ENCODE measurements at places on chromosomes 11 and 22.

- DNase-seq: peak; percentile 25
These were observed 40.5 kb downstream of the BRD1 start for GRCh38 chr22:49786976-49787706.

- no peak for DNase-seq
These were observed 57.6 kb downstream of the REXO2 start for GRCh38 chr11:114496915-114497314.

DNA sequence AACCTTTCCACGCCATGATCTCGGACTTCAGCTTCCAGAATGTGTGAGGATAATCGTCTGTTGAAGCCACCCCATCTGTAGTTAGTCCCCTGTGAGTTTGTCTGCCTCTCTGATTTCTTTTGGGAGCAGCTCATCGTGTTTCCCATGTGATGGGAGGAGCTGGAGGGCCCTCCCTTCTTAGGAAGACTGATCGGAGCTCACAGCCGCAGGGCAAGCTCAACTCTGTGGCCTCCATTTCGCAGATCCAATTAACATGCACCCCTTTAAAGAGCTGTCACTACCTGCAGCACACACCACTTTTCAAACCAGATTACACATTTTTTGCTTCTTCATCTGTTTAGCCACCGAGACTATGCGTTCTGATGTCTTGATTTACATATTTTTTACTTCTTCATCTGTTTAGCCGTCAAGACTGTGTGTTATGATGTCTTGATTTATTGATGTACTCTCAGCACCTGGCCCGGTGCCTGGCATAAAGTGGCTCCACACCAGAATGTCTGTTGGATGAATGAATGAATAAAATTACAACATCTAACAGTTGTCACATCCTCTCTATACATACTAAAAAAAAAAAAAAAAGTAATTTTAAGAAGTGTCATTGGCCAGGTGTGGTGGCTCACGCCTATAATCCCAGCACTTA, 14.9 kb upstream of the PPFIA1 start:
- DNase-seq: no peak

DNA sequence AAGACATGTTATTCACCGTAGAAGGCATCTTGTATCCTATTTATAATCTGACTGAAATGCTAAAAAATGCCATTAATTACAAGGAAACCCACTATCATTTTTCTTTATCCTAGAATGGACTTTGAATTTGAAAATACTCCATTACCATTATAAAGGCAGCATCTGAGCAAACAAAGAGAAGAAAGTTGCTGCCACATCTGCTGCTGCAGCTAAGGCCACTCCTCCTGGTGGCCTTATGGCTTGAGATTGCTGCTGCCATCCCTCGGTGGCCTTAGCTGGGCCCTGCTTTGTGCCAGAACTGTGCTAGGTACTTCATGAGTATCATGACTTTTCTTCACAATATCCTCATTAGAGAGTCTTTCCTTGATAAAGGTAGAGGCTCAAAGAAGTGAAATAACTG, 1210.1 kb upstream of the TENM4 start:
- DNase-seq: no peak

- DNase-seq: no peak
These were observed 32.4 kb upstream of the ETS1 start for GRCh38 chr11:128619540-128620308.

- no peak for DNase-seq
These were observed 142.4 kb upstream of the NARS2 start for GRCh38 chr11:78717041-78717440.

DNA sequence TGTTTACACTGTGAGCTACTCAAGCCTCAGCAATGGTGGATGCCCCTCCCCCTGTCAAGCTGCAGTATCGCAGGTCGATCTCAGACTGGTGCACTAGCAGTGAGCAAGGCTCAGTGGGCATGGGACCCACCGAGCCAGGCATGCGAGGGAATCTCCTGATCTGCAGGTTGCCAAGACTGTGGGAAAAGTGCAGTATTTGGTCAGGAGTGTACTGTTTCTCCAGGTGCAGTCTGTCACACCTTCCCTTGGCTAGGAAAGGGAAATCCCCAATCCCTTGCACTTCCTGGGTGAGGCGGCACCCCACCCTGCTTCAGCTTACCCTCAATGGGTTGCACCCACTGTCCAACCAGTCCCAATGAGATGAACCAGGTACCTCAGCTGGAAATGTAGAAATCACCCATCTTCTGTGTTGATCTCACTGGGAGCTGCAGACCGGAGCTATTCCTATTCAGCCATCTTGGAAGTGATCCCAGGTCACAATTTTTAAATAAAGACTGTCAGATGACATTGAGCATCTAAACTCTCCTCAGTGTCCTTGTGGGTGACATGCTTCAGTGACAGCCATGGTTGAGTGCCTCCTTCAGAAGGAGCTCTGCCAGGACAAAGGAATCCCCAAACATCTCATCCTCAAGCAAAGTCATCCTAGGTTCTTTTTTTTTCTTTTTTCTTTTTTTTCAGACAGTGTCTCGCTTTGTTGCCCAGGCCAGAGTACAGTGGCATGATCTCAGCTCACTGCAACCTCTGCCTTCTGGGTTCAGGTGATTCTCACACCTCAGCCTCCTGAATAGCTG, 10.8 kb downstream of the SLC22A24 start:
- DNase-seq: no peak

GRCh38 chr11:93663021-93663420, 1.5 kb downstream of the CEP295 start:
- no peak for DNase-seq

GRCh38 chr22:22167791-22168189, 76.8 kb upstream of the VPREB1 start:
- DNase-seq: peak; percentile 10

DNA sequence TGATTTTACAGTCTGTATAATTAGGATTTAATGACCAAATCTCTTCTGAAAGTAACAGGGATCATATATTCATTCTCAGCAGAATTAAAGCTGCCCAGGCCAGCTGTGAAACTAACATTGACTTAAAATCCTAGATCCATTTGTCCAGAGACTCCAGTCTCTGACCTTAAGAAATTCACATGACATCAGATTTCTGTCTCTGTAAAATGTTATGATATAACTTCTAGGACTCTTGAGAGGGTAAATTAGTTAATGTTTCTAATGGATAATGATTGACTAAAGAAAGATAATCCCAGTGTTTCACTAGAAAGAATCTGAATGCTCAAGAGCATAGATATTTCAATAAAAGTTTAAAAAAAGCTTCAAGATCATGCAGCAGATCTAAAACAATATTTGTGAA, 6.3 kb downstream of the NOX4 start:
- DNase-seq: no peak

- no peak for DNase-seq
These were observed 2.2 kb upstream of the NUP160 start for GRCh38 chr11:47850337-47850736.

- no peak for DNase-seq
These were observed 354.6 kb upstream of the DDI1 start for GRCh38 chr11:103681855-103682254.

GRCh38 chr11:64916040-64916774, 802 bp downstream of the ATG2A start:
- peak; percentile 84 for DNase-seq
